ENCODE measurements at places on chromosomes 1 and 21. TPM values are rescaled to one million over a fixed set of nuclear protein-coding genes. Genes with fewer than 3 reads are reported as not detected.
A peak's percentile ranks its signal among the peaks of the same experiment; 100 is the strongest.

Gene ELAPOR1
- total RNA-seq, result 0.26 TPM

DNA sequence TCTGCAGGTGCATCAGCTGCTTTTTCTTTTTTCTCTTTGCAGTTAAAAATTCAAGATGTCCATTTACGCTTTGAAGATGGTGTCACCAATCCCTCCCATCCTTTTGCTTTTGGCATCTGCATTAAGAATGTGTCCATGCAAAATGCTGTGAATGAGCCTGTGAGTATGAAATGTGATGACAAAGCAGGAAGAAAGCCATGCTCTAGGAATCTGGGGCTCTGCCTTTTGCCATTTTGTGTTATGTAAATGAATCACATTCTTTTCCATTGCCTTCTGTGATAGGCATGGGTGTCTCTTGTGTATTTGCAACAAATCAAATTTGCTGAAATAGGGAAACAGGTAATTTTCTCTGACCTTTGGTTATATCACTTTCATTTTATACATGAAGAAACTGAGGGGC lies 19.4 kb downstream of the VPS13D start:
- no peak overlapping the region for H3K27ac ChIP-seq
- no peak overlapping the region for H3K4me3 ChIP-seq
- DNase-seq, result peak; percentile 51
- H3K4me1 ChIP-seq, result no peaks in the 10 kb centered on the region

- H3K36me3 ChIP-seq, result no peaks in the 10 kb centered on the region
- H3K4me3 ChIP-seq, result peak within 1 kb of the TSS; percentile 22
- peaks cover 37% of the 10 kb centered on the region for H3K27me3 ChIP-seq
- peak; percentile 58 for DNase-seq
- H3K27ac ChIP-seq, result no peak within 1 kb of the TSS
- no peaks in the 10 kb centered on the region for H3K4me1 ChIP-seq
Observed at GRCh38 chr1:161258439-161259344, at the start of gene PCP4L1. Gene PCP4L1 (plus strand): TSS chr1:161258745. CDS start chr1:161258975, 230 bp downstream.

DNA sequence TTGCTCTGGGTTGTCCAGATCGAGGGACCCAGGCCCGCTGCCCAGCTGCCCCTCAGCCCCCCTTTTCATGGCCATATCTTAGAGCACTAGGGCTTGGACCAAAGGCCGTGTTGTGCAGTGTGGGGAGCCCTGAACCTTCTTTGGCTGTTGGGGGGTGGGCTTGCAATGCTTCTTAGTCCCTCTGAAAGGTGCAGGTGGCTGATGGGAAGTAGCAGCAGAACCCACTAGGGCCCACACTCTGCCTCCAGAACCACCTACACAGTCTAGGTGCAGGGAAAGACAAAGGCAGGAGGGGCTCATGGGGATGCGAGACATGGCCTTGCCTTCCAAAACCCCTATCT lies 2.3 kb upstream of the HPCA start:
- peaks cover 34% of the 10 kb centered on the region for H3K27me3 ChIP-seq
- H3K4me3 ChIP-seq, result no peak overlapping the region

DNA sequence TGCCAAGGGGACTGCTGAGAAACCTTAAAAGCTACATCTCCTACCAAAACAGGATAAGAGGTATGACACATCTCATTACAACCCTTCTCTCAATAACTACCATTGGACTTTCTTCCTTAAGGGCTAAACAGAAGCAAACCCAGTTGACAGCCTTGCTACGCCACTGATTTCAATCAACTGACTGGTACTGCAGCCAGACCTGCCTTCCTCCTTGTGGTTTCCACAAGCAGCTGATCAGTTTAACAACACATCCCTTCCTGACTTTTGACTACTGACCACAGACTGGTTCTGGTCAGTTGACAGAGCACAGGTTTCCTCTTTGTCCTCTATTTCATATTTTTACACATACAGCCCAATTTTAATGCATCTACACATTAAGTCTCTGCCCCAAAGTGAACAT lies 108.8 kb downstream of the ADAMTS1 start:
- H3K4me3 ChIP-seq, result no peak overlapping the region
- no peaks in the 10 kb centered on the region for H3K36me3 ChIP-seq
- no peak for DNase-seq
- H3K27me3 ChIP-seq, result no peaks in the 10 kb centered on the region
- H3K27ac ChIP-seq, result no peak overlapping the region

DNA sequence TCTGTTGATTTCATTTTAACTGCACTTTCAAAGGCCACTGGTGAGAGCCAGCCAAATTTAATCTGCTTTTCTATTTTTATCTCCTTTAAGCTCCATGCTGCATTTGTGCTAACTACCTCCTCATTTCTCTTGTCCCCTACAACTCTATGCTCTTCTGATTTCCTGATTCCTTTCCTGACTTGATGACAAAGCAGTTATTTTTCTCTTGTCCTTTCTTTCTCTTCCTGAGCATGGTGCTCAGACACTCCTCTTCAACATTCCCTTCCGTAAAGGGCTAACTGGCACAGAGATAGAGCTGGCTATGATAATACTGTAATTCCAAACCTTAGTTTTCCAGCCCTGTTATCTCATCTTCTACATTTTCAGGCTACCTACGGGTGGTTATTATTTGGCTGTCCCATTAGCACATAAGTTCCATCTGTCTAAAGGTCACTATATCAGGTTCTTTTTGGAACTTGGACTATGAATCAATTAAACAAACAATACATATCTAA lies 6.8 kb upstream of the BCAS2 start:
- H3K27ac ChIP-seq, result no peak overlapping the region
- H3K4me3 ChIP-seq, result no peak overlapping the region
- H3K36me3 ChIP-seq, result no peaks in the 10 kb centered on the region
- no peaks in the 10 kb centered on the region for H3K4me1 ChIP-seq
- no peak for DNase-seq

DNA sequence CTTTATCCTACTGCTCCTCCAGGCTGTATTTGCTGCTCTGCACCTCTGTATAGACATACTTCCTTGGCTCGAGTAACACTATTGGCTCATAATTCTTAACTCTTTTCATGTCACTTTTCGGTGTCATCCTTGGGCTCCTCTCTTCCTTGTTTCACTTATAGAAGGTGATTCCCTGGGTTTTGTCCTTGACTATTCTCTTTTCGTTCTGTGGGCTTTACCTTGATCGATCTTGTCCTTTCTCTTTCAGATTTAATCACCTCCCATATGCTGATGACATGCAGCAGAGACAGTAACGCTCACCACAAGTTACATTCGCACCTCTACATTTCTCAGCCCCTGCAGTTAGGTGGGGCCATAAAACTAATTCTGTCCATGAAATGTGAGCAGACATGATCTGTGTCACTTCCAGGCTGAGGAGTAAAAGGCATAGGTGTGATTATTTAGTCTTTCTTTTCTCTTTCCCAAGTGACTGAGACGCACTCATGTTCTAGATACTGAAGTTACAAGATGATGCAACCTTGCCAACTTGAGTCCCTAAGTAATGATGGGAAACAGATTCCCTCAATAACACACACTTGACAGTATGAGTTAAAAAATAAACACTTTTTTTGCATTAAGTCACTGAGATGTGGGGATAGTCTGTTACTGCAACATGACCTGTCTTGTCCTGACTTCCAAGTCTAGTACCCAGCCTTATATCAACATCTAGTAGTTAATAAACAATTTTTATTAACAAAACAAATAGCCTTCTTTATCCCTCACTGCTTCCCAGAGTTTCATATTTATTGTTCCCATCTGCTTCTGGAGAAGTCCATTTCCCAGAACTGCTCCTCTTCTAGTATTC lies 49.9 kb upstream of the HAO2 start:
- no peaks in the 10 kb centered on the region for H3K4me1 ChIP-seq
- H3K27ac ChIP-seq, result no peak overlapping the region
- no peak overlapping the region for H3K4me3 ChIP-seq

- no peaks in the 10 kb centered on the region for H3K27me3 ChIP-seq
- no peak overlapping the region for H3K4me3 ChIP-seq
- no peak overlapping the region for H3K27ac ChIP-seq
- no peak for DNase-seq
- no peaks in the 10 kb centered on the region for H3K36me3 ChIP-seq
- H3K4me1 ChIP-seq, result no peaks in the 10 kb centered on the region
Observed at GRCh38 chr1:111213412-111213811, 13.0 kb upstream of the DENND2D start.
